ENCODE measurements at places on chromosomes 16 and 17. TPM values are rescaled to one million over a fixed set of nuclear protein-coding genes. Genes with fewer than 3 reads are reported as not detected.

The CPSF4L gene
- 0.13 TPM for total RNA-seq

The CACNG4 gene
- not detected for total RNA-seq

The RCVRN gene
- not detected for total RNA-seq

The HS3ST6 gene
- not detected for total RNA-seq

The ACSM5 gene
- not detected for total RNA-seq

The SLC6A4 gene
- total RNA-seq: 4.0 TPM

The C1QTNF1 gene
- total RNA-seq: 84.0 TPM

The ANKS3 gene
- total RNA-seq: 37.1 TPM

The CD300H gene
- total RNA-seq: not detected

The HLF gene
- not detected for total RNA-seq

The KRTAP2-1 gene
- total RNA-seq: not detected

The HAS3 gene
- total RNA-seq: 7.6 TPM

The SEPTIN1 gene
- 0.13 TPM for total RNA-seq

The SSTR5 gene
- not detected for total RNA-seq

The CD300E gene
- not detected for total RNA-seq

All from smooth muscle cell of the pulmonary artery (primary cell).